ENCODE measurements at places on chromosomes 12 and 14. TPM values are rescaled to one million over a fixed set of nuclear protein-coding genes. Genes with fewer than 3 reads are reported as not detected.

The SMIM41 gene
- total RNA-seq = not detected

The KRT71 gene
- not detected for total RNA-seq

The AICDA gene
- total RNA-seq = not detected

The CLEC2A gene
- total RNA-seq = not detected

The KIF5A gene
- total RNA-seq = 42.8 TPM

The ABCD4 gene
- 21.2 TPM for total RNA-seq

The LRFN5 gene
- 66.9 TPM for total RNA-seq

The STON2 gene
- total RNA-seq = 19.2 TPM

The ATP6V1D gene
- 159 TPM for total RNA-seq

The CLEC4A gene
- 1.2 TPM for total RNA-seq

The NAV3 gene
- total RNA-seq = 240 TPM

The MANSC4 gene
- 0.41 TPM for total RNA-seq

The HOXC11 gene
- total RNA-seq = not detected

The KLRB1 gene
- total RNA-seq = not detected

The NFKBIA gene
- total RNA-seq = 46.5 TPM

The TNFRSF1A gene
- 4.5 TPM for total RNA-seq

The PLCZ1 gene
- not detected for total RNA-seq

The SLCO1C1 gene
- 16.7 TPM for total RNA-seq

The LRTM2 gene
- 1.6 TPM for total RNA-seq

The IAPP gene
- total RNA-seq = under 0.01 TPM

The TSPAN19 gene
- total RNA-seq = not detected

The PGAM5 gene
- 31.0 TPM for total RNA-seq

The FGD6 gene
- 12.6 TPM for total RNA-seq

The FAM222A gene
- 2.9 TPM for total RNA-seq

The PTPN21 gene
- total RNA-seq = 6.1 TPM

The DNAI7 gene
- 3.7 TPM for total RNA-seq

The SRRM4 gene
- 5.7 TPM for total RNA-seq

The LHX5 gene
- total RNA-seq = 0.41 TPM

The PROX2 gene
- not detected for total RNA-seq

The GARIN6 gene
- total RNA-seq = not detected

The SIX6 gene
- not detected for total RNA-seq

The BCAT1 gene
- total RNA-seq = 48.5 TPM

The ARG2 gene
- 59.1 TPM for total RNA-seq

The GNG2 gene
- total RNA-seq = 400 TPM

The CISTR gene
- total RNA-seq = not detected

The MYF5 gene
- not detected for total RNA-seq

The CLEC1B gene
- not detected for total RNA-seq

The SERPINA3 gene
- total RNA-seq = not detected

The NGB gene
- 4.9 TPM for total RNA-seq

The PTPRR gene
- total RNA-seq = 16.7 TPM

The SNAPC1 gene
- total RNA-seq = 6.5 TPM

The BRF1 gene
- total RNA-seq = 60.7 TPM

The VWF gene
- 8.2 TPM for total RNA-seq

The ERBB3 gene
- total RNA-seq = 2.0 TPM

The RTL1 gene
- not detected for total RNA-seq

The RNASE1 gene
- total RNA-seq = 12.2 TPM

The STXBP6 gene
- total RNA-seq = 37.9 TPM

The HOXC10 gene
- not detected for total RNA-seq

Data from frontal cortex (tissue), 4 donors.